ENCODE measurements at places on chromosomes 6 and 20.
A peak's percentile ranks its signal among the peaks of the same experiment; 100 is the strongest.

DNA sequence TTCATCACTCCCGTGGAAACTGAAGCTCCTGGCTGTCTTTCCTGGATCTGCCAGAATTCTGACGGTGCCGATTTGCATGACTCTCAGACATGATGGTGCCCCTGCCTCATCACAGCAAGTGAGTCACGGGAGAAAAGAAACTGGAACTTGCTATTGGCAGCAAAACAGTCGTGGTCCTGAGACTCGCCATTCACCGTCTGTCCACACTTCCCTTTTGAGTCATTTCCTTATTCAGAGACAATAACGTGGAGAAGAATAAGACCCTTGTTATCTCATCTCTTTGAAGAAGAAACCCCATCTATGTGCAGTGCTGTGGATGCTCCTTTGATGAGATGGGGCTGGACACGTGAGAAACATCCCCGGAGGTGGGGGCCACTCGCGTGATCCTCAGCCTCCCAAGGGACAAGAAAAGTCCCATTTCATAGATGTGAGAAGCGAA is 4.2 kb downstream of the GPR31 start:
- no peak for DNase-seq

GRCh38 chr6:87340230-87340629 is 4.4 kb upstream of the C6orf163 start:
- DNase-seq = no peak

GRCh38 chr6:41602864-41603608 is 35.2 kb upstream of the MDFI start:
- peak; percentile 86 for DNase-seq

DNA sequence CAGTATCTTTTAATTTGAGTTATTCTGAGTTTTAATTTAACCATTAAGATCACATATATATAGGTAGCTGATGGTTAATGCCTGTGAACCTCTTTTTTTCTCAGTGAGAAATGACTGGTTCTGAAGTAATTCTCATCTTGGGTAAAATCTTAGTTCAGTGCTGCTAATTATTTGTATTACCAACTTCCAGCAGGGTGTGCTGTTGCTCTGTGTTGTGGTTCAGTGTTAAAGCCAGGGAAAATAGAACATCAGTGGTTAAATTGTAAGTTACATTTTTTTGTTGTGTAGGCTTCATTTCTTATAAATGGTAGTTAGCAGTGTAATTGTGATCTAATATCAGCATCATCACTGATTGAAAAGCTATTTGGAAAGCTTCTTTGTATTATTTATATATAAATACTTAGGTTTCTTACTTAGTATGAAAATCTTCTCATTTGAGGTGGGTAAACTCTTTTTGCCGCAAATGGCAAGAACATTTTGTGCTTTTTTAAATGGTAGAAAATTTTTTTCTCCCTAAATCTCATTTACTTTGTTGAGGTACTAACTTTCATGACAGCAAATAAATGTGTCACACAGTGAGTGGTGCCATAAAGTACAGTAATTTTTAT is 43.7 kb downstream of the CDC5L start:
- no peak for DNase-seq

- no peak for DNase-seq
These were observed 149.7 kb downstream of the MTHFD1L start for GRCh38 chr6:151015101-151015700.

- no peak for DNase-seq
These were observed 63.2 kb upstream of the BMP2 start for GRCh38 chr20:6704132-6704861.

GRCh38 chr6:158287047-158287446 is 25.2 kb upstream of the TULP4 start:
- DNase-seq = no peak

DNA sequence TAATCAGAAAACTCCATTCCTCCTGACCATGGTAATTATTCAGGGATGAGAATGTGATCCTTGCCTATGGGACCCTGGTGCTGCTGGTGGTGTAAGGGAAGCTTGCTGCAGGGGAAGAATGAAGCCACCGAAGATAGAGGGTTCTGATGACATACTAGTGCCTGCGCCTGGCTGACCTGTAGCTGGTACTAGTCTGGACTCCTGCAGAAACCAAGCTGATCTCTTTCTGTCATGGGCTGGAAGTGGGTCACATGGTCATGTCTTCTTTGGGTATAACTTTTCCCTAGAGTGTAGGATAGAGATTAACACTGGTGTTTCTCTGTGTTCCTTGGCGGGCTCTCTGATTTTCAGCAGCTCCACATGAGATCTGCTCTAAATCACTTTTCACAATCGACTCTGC is 8.6 kb upstream of the SLC4A11 start:
- DNase-seq = no peak

GRCh38 chr20:20395903-20396568 is 28.1 kb downstream of the INSM1 start:
- no peak for DNase-seq

- DNase-seq = no peak
These were observed 63.4 kb upstream of the ENPP5 start for GRCh38 chr6:46234156-46234556.

DNA sequence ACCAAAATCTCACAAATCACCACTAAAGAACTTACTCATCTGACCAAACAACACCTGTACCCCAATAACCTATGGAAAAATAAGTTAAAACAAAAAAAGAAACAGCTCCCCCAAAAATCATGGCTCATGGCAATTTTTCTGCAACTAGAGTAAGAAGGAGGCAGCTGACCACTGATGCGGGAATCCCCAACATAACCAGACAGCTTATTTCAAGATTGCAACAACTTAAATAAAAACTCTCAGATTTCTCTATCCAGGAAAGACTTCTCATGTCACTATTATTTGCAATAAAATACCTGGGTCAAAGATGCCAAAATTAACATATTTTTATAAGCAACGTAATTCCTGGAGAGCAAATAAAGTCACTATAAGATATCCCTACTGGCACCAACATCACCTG is 128.1 kb upstream of the LY86 start:
- DNase-seq = no peak
